Fibroblast of skin of right biceps (primary cell): ENCODE measurements at places on chromosomes 6 and 20.

DNA sequence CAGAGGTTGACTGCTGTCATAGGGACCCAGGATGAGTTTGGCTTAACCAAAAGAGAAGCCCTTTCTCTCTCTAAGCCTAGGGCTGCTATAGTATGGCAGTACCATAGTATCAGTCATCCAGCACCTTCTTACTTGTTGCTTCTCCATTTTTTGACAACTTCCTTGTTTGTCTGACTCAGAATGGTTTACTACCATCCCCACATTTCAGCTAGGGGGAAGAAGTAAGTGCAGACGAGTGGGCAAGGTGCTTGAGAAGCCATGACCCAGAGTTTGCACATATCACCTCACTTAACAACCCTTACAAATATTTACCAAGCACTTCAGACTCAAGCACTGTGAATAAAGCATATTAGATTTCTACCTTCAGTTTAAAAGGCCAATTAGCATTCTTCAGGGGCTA, 289.9 kb upstream of the TSHZ2 start:
- DNase-seq: no peak

DNA sequence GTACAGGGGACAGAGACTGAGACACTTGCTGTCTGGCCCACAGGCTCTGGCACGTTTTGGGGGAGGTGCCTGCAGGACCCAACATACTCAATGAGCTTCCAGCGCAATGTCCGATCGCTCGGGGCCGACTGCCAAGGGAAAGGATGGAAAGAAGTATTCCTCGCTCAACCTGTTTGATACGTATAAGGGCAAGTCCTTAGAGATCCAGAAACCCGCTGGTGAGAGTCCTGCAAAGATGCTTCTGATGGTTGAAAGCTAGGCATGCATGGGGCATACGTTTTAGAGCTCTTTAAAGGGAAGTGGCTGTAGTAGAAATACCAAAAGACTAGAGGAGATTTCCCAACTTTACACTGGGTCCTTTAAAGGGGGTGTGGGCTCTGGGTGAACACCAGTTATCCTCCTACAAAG, 2.2 kb downstream of the PRRC2A start:
- DNase-seq: no peak

GRCh38 chr6:96683819-96684528, 121.0 kb downstream of the FHL5 start:
- DNase-seq: no peak

- no peak for DNase-seq
Observed at GRCh38 chr6:37050045-37050853, 44.8 kb downstream of the FGD2 start.

DNA sequence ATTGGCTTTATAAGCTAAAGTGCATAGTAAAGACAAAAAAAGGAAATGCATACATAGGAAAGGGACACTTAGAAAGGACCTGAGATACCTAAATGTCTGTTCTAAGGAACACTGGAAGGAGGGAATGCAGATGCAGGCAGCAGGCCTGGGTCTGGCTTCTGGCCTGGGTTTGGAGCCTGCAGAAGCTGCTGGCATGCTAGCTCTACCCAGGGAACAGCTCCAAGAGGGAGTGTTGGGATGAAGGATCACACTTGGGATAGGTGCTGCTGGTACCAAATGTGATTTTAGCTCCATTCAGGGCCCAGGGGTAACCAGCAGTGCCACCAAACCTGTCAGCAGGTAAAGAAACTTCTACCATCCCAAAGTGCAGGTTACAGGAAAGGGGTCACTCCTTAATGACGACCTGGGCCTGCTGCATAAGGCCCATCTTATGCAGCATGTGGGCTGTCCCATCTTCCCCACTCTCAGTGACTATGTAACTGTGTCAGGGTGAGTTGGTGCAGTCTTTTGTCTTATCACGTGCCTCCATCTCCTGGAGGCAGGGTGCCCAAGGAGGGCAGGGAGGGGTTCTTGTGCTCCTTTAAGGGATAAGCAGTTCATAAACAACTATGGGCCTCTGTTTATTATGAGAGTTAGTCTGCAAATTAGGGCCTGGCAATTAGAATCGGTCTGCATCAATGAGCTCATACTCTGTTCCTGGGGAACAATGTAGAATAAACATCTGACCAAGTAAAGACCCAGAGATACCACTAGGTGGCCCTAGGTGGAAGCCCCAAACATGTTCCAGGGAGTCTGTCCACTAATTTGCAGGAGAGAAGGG, 26.9 kb downstream of the DDX27 start:
- DNase-seq: peak; percentile 51

- peak; percentile 97 for DNase-seq
Observed at GRCh38 chr6:140043357-140043756, 668.9 kb upstream of the CITED2 start.

GRCh38 chr6:43186019-43186418, 4.0 kb downstream of the CUL9 start:
- DNase-seq: no peak

GRCh38 chr6:159989492-159990480, 20.9 kb downstream of the IGF2R start:
- no peak for DNase-seq

GRCh38 chr6:158131926-158132325, 36.1 kb downstream of the SERAC1 start:
- peak; percentile 52 for DNase-seq

- DNase-seq: no peak
Observed at GRCh38 chr6:7693827-7694226, 32.1 kb upstream of the BMP6 start.

DNA sequence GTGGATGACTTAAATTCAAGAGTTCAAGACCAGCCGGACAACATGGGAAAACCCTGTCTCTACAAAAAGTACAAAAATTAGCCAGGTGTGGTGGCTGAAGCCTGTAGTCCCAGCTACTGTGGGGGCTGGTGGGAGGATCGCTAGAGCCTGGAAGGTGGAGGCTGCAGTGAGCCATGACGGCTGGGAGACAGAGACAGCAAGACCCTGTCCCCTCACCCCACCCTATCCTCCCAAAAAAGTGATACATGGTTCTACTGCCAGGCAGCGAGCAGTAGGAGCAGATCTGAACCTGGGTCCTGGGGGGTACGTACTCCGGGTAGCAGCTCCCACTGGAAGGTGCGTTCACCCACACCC, 2.2 kb downstream of the PSMA7 start:
- DNase-seq: no peak

DNA sequence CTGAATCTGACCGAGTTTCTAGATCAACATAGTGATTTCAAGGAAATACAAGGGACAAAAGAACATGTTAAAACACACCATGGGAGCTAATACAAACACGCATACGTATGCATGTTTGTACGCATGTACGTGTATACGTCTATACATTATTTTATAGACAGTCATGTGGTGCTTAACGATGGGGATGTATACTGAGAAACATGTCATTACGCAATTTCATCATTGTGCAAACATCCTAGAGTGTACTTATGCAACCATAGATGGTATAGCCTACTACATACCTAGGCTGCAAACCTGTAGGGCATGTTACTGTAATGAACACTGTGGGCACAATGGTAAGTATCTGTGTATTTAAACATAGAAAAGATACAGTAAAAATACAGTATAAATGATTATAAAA, 25.0 kb upstream of the NELFCD start:
- DNase-seq: no peak

GRCh38 chr6:90062667-90063066, 168.4 kb downstream of the GJA10 start:
- no peak for DNase-seq

GRCh38 chr6:133951881-133952814, 876 bp upstream of the TBPL1 start:
- DNase-seq: peak; percentile 78

- no peak for DNase-seq
Observed at GRCh38 chr6:7512320-7512719, 29.2 kb upstream of the DSP start.

GRCh38 chr6:129429956-129430355, 280.0 kb downstream of the ARHGAP18 start:
- peak; percentile 32 for DNase-seq

GRCh38 chr6:13528232-13528631, 40.8 kb upstream of the GFOD1 start:
- no peak for DNase-seq

DNA sequence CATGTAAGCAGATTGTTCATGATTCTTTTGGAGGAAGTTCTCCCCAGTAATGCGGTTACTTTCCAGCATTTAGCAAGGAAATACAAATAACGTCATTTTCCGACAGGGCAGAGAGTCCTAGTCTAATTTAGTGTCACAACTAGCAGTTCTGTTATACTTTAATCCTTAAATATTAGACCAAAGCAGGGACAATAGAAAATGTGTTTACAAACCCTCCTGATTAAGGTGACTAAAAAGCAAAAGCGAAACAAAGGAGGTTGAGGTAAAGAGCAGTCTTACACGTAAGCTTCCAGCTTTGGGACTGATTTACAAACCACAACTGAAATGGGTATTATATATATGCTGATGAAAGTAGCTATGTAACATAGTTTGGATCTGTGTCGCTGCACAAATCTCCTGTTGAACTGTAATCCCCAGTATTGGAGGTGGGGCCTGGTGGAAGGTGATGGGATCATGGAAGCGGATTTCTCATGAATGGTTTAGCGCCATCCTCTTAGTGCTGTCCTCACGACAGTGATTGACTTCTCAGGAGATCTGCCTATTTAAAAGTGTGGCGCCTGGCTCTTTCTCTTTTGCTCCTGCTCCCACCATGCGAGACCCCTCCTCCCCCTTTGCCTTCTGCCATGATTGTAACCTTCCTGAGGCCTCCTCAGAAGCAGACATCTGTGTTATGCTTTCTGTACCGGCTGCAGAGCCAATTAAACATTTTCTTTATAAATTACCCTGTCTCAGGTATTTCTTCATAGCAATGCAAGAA, 81.9 kb downstream of the PLCB1 start:
- DNase-seq: no peak

DNA sequence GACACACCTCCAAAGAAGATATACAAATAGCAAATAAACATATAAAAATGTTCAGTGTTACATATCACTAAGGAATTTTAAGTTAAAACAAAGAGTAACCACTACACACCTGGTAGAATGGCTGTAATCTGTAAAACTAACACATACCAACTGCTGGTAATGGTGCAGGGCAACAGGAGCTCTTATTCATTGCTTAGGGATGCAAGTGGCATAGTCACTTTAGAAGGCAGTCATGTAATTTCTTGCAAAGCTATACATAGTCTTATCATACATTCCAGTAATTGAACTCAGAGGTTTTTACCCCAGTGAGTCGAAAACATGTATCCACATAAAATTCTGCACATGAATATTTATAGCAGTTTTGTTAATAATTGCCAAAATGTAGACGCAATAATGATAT, 906.8 kb upstream of the CITED2 start:
- DNase-seq: peak; percentile 33

GRCh38 chr6:48552905-48553304, 441.9 kb upstream of the PTCHD4 start:
- DNase-seq: no peak

- peak; percentile 64 for DNase-seq
Observed at GRCh38 chr20:24798930-24799705, 150.0 kb upstream of the CST7 start.

DNA sequence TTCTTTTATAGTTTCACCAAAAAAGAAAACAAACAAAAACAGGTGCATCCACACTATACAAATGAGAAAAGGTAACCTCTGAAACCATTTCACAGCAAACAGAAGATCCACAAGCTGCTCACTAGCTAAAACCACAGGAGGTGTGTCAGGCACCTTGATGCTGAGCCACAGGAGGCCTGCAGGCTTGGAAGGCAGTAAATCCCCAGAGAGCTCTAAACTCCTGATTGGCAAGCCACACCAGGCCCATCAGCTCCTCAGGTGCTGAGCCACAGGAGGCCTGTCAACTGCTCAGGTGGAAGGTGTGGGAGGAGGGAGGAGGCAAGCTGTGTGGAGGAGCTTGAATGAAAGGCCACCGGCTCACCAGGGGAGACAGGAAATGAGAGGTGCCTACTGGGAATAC, 273.0 kb downstream of the PKHD1 start:
- no peak for DNase-seq

DNA sequence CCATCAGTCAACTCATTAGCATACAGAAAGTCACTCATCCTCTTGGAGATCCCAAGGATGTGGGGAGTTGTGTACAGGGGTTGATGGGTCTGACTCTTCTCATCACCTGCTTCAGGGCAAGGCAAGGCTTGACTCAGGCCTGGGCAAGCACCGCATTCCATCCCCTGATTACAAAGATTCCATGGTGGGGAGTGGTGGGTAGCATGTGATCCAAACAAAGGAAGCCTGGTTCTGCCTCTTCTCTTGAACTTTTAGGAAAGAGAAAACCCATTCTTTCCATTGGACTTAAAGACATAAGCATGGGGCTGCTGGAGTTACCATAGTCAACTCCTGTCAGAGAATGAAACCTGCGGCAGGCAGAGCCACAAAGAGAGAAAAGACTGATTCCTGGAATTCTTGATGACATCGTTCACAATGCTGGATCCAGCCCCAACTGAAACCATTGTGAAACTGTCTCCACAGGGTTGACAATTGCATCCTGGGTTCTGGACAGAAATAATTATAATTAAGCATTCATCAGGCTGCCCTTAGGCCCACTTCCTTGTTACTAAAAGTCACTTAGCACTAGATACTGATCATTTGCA, 235.8 kb upstream of the KCNG1 start:
- DNase-seq: peak; percentile 51

DNA sequence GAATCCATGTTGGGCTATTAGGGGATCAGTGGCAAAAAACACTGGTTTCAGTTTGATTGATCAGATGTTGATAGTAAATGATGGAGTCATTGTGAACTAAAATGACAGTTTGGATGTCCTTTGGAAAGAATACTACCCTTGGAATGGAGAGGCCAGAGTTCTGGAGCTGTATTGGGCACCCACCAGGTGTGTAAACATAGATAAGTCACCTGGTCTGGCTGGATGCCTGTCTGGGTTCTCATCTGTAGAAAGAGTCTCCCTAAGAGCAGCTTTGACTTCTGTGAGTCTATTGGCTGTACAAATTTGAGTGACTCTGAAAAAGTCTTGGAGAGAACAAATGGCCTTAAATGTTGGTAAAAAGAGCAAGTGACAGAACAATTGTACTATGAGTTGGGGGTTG, 115.0 kb downstream of the SCP2D1 start:
- DNase-seq: no peak

DNA sequence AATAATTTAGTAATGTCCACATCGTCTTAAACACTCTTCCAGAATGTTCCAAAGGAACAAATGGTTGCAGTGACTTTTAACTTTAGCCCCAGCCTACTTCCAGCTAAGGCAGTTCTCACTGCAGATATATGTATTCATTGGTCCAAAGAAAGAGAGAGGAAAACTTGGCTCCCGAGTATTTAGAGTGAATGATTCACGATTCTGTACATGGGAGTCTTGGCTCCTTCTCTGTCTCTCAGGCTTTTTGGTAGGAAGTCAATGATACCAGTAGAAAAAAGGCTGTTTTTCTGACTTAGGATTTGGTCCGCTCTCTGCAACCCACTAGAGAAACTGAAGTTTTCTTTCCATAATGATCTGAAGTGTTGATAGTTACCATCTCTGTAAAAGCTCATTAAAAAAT, 38.6 kb downstream of the E2F3 start:
- no peak for DNase-seq

GRCh38 chr20:63090682-63091571, 84.2 kb upstream of the BHLHE23 start:
- no peak for DNase-seq

DNA sequence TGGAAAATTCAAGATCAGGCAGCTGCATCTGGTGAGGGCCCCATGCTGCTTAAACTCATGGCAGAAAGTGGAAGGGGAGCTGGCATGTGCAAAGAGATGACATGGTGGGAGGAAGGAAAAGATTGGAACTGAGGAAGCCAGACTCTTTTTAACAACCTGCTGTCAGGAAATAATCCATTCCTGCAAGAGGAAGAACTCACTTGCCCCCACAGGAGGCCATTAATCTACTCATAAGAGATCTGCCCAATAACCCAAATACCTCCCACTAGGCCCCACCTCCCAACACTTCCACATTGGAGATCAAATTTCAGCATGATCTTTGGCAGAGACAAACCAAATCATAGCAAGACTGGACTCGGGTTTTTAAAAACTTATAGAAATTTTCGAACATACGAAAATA, 200.5 kb upstream of the KCNQ5 start:
- DNase-seq: peak; percentile 40
